ENCODE measurements at places on chromosomes 11 and 22.

GRCh38 chr22:29193021-29193420 is 12.7 kb upstream of the EMID1 start:
- DNase-seq, result peak; percentile 58

DNA sequence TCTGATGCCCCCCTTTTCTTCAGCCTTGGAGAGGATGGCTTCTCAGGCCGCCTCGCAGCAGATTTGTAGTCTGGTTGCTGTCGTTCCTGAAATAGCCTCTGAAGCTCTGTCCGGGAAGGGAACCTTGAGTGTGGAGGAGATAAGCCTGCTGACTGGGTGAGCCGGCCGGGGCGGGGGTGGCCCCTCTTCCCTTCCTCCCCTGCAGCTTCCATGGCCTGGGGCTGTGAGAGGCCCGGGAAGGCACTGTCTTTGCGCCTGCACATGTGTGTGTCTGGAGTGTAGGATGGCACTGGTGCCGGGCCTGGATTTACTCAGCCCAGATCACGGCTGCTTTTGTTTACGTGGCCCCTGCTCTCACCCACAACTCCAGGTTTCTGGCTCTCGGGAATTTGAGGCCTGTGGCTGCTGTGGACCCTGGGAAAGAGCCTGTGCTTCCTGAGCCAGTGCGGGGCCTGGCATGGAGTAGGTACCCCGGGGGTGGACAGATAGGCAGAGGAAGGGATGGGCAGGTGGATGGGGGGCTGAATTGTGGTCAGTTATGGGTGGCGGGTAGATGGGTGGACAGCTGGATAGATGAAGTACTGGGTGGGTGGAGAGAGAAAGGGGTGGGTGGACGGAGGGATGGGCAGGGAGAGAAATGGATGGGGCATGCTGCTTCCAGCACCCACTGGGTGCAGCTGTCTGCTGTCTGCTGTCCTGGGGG is 16.6 kb downstream of the KCNQ1 start:
- peak; percentile 63 for DNase-seq

- DNase-seq, result no peak
Measured at GRCh38 chr22:43925433-43926348, 2.1 kb downstream of the PNPLA3 start.

- no peak for DNase-seq
Measured at GRCh38 chr22:46113910-46114517, 36.3 kb upstream of the PPARA start.

DNA sequence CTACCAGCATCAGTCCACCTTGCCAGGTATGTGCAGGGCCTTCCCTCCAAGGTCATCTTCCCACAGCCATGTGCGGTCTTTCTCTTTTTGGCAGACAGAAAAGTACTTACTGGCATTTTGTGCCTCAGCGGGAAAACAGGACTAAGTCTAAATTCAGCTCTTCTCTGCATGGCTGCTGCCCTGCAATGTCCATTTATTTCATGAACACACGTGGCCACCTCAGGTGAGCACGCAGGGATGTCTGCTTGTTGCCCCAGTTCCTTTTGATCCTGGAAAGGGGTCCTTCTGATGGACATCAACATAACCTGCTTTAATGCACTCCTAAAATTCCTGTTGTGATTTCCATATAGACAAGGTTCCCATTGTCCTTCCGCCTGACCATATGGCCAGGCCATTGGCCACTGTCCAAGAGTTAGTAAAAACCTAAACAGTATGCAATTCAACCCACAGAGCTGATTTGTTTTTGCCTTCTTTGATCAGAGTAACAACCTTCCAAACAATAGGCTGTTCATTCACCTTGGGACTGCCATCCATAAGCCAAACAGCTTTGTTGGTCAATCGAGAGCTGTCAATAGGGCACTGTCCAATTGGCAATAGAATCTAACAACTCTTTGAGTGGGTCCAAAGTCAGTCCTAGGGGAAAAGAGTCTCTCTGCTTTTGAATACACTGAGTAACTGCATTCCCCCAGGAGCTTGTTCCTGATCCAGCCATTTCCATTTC is 5.9 kb downstream of the TREH start:
- peak; percentile 17 for DNase-seq

DNA sequence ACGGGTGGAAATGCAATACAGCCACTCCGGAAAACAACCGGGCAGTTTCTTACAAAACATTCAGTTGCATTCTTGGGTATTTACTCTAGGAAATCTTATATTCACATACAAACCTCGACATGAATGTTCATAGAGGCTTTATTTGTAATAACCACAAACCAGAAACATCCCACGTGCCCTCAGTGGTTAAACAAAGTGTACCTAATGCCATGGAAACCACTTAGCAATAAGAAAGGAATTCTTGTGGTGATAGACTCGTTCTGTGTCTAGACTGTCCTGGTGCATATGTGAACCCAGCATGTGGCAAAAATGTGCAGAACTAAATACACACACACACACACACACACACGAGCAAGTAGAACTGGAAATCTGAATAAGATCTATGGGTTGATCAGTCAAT is 1073.3 kb downstream of the TBC1D22A start:
- DNase-seq, result no peak

GRCh38 chr22:46969491-46969890 is 207.0 kb downstream of the TBC1D22A start:
- peak; percentile 32 for DNase-seq

GRCh38 chr22:49934160-49934890 is 15.9 kb downstream of the CRELD2 start:
- DNase-seq, result no peak

DNA sequence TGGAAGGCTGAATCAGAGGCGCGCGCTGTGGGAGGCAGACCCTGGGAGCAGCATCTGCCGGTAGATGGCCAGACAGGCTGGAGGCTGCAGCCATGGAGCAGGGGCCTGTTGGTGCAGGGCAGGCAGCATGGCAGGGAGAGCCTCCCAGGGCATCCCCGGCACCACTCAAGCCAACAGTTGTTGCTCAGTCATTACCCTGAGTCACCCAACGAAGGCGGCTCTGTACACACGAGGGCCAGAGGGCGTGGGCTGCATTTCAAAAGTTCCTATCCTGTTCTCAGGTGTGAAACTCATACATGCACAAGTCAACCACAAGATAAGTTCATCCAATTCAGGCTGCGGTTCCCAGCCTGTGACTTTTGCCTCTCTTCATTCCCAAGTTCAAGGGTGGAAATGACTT is 2.6 kb downstream of the ANO1 start:
- DNase-seq, result peak; percentile 73

- no peak for DNase-seq
Measured at GRCh38 chr11:109864151-109864661, 229.0 kb upstream of the ZC3H12C start.

DNA sequence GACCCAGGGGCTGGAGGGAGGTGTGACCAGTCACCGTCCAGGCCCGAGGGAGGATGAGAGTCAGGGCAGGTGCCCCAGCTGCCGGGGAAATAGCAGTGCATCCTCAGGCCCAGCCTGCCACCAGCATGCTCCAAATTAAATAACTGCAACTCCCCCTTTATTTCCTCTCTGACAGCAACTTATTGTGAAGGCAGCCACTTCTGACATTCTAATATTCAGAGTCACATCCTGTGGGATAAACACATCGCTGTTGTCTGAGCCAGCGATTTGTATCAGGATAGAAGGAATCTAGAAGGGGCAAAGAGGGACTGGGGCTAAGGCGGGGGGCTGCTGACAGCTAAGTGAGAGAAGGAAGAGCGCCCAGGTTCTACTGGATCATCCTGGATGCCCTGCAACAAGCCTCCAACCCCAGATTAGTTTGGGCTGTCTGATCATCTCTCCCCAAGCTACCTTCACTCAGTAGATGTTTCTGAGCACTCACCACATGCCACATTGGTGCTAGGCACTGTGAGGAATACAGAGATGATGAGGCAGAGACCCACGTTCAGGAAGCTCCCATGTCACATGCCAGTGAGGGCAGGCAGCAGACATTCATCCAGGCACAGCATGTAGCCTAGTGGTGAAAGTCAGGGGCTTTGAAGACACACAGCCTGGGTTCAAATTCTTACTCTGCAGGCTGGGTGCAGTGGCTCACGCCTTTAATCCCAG is 214.1 kb downstream of the BUD13 start:
- no peak for DNase-seq

DNA sequence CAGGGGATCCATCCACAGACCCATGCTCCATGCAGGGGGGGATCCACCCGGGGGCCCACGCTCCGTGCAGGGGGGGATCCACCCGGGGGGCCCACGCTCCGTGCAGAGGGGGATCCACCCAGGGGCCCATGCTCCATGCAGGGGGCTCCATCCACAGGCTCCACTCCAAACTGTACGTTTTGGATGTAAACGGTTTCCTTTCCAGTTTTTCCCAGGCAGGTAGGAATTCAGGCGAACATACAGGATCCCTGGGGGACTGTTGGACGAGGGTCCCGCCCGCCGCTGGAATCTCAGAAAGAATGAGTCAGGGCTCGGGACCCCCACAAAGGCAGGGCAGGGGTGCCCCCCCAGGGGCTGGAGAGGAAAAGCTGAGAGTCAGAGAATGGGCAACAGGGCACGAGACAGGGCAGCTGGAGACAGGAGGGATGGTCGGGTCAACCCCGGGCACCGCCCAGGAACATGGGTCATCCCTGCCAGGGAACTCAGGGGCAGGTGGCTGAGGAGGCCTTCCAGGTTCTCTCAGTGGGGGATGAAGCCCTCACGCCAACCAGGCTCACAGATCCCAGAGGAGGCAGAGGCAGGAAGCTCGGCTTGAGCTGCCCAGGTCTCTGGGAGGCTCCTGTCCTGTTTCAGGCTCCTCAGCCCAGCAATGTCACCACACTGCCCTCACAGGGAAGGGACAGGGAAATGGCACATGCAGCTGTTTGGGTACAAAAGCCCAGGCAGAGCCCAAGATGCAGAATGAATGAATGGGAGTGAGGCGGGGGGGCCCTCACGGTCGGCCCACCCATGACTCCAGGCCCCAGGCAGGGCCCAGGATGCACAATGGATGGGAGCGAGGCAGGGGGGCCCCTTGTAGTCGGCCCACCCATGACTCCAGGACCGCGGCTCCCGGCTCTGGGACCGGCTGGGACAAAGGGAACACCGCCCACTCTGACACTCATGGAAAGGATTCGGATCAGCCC is 200.2 kb downstream of the BRD1 start:
- DNase-seq, result peak; percentile 73

DNA sequence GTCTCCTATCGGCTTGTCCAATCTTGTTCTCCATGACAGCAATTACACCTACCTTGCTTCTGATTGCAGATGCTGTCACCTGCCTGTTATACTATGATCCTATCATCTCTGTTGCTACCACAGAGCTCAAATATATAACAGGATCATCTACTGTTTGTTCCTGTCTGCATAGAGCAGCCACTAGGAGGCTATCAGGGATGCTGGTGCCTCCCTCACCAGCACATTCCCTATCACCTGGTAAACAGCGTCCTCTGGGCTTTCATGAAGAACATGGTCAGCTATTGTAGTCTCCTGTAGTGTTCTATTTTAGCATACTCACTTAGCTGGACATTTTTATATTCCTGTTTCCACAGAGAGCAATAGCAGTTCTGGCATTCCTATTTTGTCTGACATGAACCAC is 87.8 kb upstream of the FAT3 start:
- no peak for DNase-seq

GRCh38 chr11:68690671-68691401 is 6.5 kb downstream of the GAL start:
- DNase-seq, result no peak

GRCh38 chr22:46432164-46433068 is 96.9 kb downstream of the TRMU start:
- no peak for DNase-seq

DNA sequence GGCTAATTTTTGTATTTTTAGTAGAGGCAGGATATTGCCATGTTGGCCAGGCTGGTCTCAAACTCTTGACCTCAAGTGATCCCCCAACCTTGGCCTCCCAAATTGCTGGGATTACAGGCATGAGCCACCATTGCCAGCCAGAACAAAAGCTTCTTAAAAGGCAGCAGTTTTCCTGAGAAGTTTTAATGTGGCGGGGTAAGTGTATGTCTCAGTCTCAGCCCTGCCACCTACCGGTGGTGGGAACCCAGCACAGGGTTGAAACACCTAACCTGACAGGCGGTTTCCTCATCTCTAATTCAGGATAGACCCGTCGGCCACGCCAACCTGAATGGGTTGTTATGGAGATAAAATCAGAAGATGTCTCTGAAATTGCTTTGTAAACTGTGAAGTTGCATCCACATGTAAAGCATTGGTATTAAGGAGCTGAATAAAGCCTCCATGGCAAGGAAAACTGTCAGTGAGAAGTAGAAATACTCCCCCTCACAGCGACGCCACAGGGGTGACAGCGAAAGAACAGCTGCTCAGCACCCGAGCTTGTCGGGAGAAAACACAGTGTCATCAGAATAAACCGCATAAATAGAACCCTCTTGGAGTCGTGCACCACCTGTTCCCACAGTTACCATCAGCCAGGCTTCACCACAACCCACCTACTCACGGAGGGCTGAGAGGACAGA is 165.9 kb upstream of the NCAM1 start:
- DNase-seq, result no peak

DNA sequence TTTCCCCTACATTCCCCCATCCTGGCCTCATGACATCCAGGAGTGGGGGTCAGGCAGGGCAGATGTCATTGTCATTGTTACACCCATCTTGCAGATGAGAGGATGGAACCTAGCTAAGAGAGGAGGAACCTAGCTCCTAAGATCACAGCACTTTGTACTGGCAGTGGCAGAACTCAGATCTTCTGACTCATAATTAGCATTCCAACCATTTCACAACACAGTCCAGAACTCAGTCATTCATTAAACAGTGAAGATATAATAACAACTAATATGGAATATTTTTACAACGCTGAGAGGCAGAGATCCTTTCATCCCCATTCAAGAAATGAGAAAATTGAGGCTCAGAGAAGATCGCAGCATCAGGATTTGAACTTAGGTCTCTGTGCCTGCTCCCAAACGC is 127.8 kb downstream of the CHST1 start:
- DNase-seq, result no peak

DNA sequence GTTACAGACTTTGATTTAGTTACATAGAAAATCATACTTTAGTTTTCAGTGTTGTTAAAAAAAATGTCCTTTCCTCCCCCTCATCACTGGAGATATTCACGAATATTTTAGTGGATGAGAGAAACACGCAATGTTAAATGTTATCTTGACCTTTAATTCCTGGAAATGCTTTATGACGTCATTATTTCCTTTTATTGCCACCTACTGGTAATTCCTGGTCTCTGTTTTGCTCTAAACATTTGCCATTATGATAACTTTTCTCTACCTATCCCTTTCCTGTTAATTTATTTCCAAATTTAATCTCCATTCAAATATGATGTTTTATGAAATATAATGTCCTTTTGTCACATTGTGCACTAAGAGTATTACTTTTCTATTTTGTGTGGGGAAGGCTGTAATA is 770.6 kb downstream of the FAM181B start:
- DNase-seq, result no peak

- no peak for DNase-seq
Measured at GRCh38 chr11:76551400-76551799, 106.6 kb downstream of the EMSY start.

DNA sequence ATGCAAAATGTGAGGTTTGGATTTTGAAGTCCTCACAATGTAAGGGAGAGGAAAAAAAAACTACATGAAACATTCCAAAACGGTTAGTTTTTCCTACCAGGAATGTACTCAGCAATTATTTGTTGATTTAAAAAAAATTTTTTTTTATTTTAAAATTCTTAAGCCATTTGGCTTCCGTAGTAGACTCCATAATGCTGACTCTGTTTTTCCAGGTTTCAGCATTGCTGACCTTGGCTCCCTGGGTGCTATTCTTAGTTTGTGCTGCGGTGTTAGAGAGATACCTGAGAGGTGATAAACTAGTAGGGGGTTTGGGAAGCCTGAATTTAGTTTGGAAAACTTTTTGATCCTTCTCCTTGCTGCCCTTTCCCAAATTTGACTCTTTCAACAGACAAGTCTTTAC is 10.6 kb downstream of the STT3A start:
- DNase-seq, result no peak

- peak; percentile 34 for DNase-seq
Measured at GRCh38 chr11:117378976-117379865, 51.6 kb downstream of the CEP164 start.
